ENCODE measurements at places on chromosomes 11 and 22. TPM values are rescaled to one million over a fixed set of nuclear protein-coding genes. Genes with fewer than 3 reads are reported as not detected.

- no peak for DNase-seq
Measured at GRCh38 chr22:24063361-24063760, 52.3 kb downstream of the CABIN1 start.

The TSPAN18 gene
- 0.15 TPM for polyA plus RNA-seq

The RASD2 gene
- polyA plus RNA-seq, result not detected

DNA sequence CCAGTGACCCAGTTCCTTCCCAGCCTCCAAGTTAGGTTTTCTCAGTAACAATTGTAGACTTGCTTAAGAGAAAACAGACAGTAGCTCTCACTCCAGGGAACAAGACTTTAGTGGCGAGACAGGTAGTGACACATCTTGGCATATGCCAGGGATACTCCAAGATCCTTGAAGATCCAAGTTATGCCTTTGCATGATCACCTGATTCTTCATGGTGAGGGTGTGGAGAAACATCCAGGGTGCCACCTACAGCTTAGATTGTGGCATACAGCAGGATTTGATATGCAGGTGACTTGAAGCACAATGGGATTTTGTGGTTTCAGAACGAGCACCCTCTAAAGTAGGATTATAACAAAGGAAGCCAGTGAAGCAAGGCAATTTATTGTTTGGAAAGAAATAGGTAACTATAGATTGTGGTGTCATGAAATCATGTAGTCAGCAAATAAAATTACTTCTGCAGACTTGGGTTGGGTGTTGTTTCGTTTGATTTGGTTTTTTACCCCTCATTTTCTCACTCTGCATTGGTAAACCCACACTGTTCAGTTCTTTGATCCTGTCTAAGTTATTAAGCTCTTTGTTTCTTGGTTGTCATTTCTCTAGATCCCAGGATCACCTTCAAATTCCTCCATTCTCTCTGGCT is 9.2 kb downstream of the POU2AF3 start:
- DNase-seq, result no peak

The SLC6A5 gene
- not detected for polyA plus RNA-seq

DNA sequence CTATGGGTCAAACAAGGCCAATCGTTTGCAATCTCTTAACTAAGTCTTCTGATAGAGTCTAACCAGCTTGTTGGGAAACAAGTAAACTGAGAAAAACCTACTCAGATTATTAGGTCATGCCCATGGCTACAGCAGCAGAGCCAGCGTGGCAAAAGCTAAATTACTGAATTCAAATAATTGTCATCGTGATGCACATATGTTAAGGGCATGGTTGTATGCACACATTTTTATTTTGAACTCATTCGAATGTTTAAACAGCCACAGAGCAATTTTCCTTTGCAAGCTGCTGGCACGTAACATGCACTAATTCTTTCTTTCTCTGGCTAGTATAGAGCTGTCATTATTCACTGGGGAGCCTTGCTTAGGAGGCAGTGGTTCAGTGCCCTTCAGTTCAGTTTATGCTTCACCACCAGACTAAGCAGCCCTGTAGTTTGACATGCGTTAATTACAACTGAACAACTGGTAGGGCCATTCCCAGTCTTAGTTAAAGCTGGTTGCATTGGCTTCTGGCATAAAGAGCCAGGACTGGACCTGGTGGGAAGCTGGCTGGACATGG is 396.4 kb downstream of the METTL15 start:
- DNase-seq, result no peak

The OPCML gene
- 2.8 TPM for polyA plus RNA-seq

Measured in fibroblast of lung (primary cell).